ENCODE measurements at places on chromosomes 16 and 17.

DNA sequence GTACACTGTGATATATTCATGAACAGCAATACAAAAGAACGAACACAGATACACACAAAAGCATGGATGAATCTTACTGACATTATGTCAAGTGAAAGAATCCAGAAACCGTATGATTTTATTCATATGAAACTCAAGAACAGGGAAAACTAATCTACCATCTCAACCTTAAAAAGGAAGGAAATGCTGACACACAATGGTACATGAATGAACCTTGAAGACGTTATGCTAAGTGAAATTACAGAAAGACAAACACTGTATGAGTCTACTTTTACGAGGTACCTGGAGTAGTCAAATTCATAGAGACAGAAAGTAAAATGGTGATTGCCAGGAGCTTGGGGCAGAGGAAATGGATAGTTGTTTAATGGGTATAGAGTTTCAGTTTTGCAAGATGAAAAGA is 8.7 kb upstream of the PRKCB start:
- no peak for DNase-seq

- no peak for DNase-seq
Measured at GRCh38 chr17:41510251-41511065, 5.0 kb upstream of the KRT13 start.

- DNase-seq = no peak
Measured at GRCh38 chr16:87345726-87346424, 28.7 kb upstream of the C16orf95 start.

DNA sequence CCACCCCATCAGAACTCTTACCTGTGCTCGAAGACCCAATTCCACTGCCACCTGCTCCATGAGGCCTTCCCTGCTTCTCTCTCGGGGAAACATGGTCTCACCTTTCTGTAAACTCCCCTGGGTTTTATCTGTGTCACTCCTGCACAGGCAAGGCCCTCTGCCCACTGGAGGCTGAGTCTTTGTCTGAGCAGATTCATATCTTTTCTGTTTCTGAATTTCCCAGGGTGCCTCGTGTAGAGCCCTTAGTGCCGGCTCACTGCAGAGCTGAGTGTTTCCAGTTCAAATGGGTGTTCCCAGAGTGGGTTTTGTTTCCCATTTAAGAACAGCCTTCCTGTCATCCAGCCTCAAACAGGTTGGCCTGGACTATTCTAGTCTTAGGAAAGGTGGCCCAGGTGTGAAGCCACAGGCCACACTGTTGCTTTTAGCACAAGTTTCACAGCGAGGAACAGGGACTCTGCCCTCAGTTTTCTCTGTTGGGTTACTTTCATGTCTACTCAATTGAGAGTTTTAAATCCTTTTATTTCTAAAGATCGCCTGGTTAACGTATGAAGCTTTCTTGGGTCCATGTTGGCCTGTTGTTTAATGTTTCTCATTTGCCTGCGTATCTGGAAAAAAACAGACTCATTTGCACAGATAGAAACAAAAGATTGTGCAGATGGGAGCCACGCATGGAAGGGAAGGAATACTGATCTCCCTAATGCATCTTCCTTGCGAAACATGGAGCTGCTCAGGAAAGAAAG is 228.7 kb downstream of the MSI2 start:
- no peak for DNase-seq

DNA sequence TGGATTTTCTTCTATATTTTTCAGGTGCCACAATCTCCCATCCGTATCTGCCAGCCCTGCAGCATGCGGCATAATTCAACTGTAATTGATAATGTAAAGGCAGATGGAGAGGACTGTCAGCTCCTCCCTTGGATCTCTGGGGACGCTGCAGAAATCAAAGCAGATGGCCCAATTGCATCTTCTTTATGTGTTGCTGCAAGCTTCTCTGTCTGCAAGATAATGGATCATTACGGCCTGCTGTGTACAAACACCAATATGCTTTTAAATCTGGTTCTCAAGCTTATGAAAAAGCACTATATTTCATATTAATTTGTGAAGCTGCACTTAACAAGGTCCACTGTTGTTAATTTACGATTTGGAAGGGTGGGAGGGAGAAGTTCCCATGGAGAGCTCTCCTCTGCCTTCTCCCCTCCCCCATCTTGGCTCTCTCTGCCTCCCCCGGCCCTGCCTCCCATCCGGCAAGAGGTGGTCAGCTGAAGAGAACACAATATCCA is 607.5 kb downstream of the TOX3 start:
- DNase-seq = no peak

DNA sequence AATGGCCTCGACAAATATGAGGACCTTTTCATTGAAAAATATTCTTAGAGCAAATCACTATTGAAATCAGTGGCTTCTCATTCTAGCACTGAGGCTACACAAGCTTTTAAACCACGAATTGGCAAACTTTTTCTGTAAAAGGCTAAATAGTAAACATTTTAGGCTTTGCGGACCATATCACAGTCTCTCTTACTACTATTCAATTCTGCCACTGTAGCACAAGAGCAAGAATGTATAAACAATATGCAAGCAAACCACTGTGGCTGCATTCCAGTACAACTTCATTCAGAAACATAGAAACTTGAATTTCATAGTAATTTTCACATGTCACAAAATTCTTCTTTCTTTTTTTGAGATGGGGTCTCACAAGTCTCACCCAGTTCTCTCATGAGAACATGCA is 49.1 kb downstream of the PHLPP2 start:
- no peak for DNase-seq

- peak; percentile 67 for DNase-seq
Measured at GRCh38 chr16:74297145-74297665, 591 bp downstream of the PSMD7 start.

GRCh38 chr17:31320241-31320640 is 1.2 kb downstream of the EVI2A start:
- no peak for DNase-seq

GRCh38 chr17:42188749-42189650 is 3.7 kb upstream of the HCRT start:
- DNase-seq = no peak

GRCh38 chr17:1813088-1813487 is 16.6 kb downstream of the SMYD4 start:
- no peak for DNase-seq

GRCh38 chr16:11599579-11599978 is 12.9 kb upstream of the LITAF start:
- DNase-seq = no peak

GRCh38 chr16:2484898-2485508 is 10.1 kb downstream of the TBC1D24 start:
- no peak for DNase-seq

DNA sequence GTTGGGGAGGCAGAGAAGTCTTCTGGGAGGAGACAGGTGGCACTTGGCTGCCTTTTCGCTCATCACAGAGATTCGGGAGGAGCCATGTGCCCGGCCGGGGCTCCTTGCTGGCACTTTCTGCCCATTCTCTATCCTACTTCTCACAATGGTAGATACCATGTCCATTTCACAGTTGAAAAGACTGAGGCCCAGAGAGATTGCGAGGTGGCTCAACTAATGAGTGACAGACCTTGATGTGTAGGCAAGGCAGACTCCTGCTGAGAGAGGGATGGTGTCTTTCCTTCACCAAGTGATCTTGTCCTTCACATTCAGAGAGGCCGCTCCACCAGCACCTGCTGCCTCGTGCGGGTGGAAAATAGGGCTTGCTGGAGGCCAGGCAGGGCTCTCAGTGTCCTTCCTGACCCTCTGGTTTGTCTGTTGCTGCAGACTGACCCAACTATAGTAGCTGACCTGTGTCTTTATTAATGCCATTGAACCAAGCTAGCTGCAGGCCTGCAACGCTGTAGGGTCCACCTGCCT is 42.1 kb downstream of the MPRIP start:
- DNase-seq = no peak

DNA sequence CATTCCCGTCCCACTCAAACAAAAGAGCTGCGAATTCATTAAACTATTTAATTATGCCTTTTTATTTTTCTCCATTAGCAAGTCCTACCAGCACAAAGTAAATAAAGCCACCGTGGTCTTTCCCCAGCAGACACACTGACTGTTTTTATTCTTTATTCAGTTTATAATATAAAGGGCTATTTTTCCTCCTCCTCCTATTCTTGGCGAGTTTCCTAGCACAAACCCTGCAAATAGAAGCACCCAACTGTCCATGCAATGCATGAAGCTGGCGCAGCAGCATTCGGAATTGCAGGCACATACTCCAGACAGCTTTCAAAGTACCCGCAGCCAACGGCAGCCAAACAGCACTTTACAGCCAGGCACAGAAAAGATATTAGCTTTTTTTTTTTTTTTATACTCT is 583.4 kb upstream of the PSMD7 start:
- DNase-seq = no peak

GRCh38 chr16:48999044-48999443 is 282.6 kb downstream of the CBLN1 start:
- DNase-seq = no peak

- no peak for DNase-seq
Measured at GRCh38 chr16:53519417-53520091, 16.5 kb upstream of the AKTIP start.

DNA sequence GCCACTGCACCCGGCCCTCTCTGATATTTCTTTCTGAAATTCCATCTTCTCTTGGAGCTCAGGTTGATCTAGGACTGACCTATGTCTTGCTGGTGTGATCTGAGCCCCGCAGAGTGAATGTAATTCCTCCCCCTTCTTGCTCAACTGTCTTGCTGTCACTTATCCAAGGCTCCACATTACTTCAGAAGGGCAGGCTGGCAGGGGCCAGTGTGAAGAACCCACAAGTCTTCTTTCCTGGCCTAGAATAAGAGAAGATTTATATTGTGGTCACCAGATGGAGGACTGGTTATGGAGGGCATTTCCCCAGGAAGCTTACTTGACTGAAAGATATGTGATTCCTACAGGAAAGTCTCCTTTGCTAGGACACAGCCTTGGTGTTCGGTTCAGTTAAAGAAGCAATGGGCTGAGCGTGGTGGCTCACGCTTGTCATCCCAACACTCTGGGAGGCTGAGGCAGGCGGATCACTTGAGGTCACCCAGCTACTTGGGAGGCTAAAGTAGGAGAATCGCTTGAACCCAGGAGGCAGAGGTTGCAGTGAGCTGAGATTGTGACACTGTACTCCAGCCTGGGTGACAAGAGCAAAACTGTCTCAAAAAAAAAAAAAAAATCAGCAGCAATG is 13.4 kb downstream of the ITGAL start:
- no peak for DNase-seq

- DNase-seq = no peak
Measured at GRCh38 chr16:89786474-89787364, 29.7 kb downstream of the FANCA start.

- DNase-seq = no peak
Measured at GRCh38 chr17:40519089-40519775, 17.8 kb upstream of the TNS4 start.

DNA sequence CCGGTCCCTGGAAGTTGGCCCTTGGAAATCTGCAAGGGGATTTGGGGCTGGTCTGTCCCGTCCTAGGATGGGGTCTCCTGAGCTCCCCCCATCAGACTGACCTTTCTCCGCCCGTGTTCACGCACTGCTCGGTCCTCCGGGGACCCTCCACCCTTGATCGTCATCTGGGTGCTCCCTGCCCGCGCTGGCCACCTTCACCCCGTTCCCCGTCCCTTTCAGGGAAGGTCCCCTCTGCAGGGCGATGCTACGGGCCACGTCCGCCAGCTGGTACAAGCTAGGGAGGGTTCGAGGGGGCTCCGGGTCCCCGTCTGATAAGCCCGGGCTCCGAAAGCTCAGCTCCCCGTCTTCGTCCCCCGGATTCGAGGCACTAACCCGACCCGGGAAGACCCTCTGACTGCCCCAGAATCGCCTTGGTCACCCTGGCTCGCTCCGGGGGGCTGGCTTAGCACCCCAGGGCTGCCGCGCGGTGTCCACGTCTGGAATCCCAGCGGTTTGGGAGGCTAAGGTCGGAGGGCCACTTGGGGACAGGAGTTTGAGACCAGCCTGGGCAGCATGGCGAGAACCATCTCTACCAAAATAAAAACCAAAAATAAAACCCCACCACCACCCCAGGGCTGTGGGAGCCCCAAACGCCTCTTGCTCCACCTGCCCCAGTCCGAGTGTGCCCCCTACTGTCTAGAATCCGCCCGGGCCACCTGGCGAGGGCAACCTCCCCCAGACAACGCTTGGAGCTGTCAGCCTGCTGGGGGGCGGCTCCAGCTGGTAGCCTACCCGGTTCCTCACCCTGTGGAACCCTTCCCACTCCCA is 1.1 kb upstream of the SLC43A2 start:
- peak; percentile 94 for DNase-seq

DNA sequence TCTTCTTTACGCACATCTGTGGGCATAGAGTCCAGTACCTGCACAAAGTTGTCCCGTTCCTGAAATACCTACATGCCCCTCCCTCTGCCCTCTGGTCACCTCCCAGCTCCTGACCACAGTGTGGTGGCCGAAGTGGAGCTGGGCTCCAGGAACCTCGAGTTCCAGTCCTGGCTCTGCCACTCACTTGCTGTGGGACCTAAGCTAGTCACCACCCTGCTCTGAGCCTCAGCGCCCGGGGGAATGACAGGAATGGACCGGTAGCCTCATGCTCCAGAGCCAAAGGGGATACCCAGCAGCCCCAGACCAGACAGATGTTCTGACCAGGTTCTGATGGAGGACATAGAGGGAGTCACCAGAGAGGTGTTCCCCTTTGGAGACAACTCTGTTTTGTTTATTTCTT is 26.7 kb upstream of the ITGA3 start:
- DNase-seq = no peak

DNA sequence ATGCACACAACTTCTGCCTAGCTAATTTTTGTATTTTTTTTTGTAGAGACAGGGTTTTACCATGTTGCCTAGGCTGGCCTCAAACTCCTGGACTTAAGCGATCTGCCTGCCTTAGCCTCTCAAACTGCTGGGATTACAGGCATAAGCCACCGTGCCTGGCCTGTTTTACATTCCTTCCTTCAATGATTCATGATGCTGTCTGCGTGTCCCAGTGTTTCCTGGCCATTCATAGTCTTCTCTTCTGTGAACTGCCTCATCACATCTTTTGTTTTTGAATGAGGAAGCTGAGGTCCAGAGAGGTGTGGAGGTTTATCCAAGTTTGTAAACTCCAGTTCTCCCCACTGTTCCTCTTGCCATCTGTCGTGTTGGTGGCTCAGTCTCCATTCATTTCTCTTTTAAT is 64.5 kb upstream of the MED9 start:
- no peak for DNase-seq

- no peak for DNase-seq
Measured at GRCh38 chr17:77618731-77619130, 339.8 kb upstream of the TNRC6C start.

DNA sequence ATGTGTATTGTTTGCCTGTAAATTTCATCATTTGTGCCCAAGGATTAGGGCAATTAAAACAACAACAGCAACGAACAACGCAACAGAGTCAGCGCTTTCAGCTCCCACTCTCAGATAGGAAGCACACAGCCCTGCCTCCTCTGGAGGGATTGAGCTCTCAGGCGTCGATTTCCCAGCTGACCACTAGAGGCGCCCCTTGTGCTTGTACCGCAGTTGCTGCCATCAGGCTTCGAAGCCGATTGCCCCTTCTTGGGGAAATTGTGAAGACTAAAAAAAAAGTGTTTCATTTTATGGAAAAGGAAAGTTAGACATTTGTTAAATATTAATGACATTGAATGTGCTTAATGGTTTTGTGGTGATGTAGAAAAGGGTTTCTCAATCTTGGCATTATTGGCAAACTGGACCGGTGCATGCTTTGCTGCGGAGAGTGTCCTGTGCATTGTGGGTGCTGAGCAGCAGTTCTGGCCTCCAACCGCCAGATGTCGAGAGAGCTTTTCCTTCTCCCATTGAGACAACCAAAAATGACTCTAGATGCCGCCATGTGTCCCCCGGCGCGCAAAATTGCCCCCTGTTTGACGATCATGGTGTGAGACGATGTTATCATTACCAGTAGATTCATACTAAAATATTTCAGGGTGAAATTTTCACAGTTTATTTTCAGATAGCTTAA is 650.4 kb upstream of the RBFOX1 start:
- DNase-seq = peak; percentile 48

Data from stimulated activated CD8-positive, alpha-beta memory T cell treated with anti-CD3 and anti-CD28 coated beads, Interleukin-4, amount 100 ng/mL, for 48 hours (primary cell).